Sciatic nerve (tissue), 2 donors: ENCODE measurements at places on chromosomes 3 and 15. TPM values are rescaled to one million over a fixed set of nuclear protein-coding genes. Genes with fewer than 3 reads are reported as not detected.

The NANOGP8 gene
- total RNA-seq, result 0.98 TPM

The XCR1 gene
- 0.27 TPM for total RNA-seq

The FBLN2 gene
- total RNA-seq, result 236 TPM

The FAM81A gene
- total RNA-seq, result 18.2 TPM

The FRMD5 gene
- 6.7 TPM for total RNA-seq

The CPNE9 gene
- not detected for total RNA-seq

GRCh38 chr15:50854601-50855490, 53.6 kb upstream of the AP4E1 start:
- no peak for DNase-seq

GRCh38 chr3:25177041-25177440, 251.0 kb upstream of the RARB start:
- DNase-seq, result no peak

DNA sequence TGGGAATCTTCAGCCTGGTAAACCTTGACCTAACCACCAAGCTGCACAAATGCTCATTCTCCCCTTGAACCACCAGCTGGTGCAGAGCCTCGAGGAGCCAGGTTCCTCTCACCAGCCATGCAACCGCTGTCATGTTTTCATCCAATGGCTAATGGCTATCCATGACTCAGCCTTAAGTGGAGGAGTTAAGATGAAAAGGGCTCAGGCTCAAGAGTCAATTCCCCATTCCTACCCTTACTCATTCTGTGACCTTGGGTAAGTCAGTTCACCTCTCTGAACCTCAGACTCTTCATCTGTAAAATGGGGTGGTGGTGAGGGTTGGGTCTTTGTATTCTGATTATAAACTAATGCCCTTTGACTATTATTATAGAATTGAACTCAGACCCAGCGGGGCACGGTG, 515.6 kb downstream of the SHQ1 start:
- no peak for DNase-seq

DNA sequence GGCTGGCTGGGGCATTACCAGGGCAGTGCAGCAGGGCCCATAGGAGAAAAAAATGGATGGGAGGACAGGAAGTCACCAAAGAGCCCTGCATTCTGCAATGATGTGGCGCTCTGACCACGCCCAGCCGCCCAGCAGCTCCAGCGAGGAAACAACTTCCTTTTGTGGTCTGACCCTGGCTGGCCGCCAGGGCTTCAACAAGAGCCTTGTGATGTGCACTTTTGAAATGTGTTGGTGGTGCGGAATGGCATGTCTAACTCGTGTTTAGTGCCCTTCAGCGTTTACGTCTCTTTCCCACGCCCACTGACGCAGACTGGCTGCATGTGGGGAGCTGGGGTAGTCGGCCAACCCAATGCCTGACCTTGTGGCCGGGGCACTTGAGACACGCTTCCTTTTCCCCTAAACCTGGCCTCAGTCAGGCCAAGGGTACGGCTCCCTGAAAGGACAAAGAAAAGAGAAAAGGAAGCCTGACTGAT, 81.9 kb upstream of the CTNNB1 start:
- DNase-seq, result peak; percentile 94
